Ecto neural progenitor cell (in vitro differentiated cells): ENCODE measurements at places on chromosomes 12 and 14.

DNA sequence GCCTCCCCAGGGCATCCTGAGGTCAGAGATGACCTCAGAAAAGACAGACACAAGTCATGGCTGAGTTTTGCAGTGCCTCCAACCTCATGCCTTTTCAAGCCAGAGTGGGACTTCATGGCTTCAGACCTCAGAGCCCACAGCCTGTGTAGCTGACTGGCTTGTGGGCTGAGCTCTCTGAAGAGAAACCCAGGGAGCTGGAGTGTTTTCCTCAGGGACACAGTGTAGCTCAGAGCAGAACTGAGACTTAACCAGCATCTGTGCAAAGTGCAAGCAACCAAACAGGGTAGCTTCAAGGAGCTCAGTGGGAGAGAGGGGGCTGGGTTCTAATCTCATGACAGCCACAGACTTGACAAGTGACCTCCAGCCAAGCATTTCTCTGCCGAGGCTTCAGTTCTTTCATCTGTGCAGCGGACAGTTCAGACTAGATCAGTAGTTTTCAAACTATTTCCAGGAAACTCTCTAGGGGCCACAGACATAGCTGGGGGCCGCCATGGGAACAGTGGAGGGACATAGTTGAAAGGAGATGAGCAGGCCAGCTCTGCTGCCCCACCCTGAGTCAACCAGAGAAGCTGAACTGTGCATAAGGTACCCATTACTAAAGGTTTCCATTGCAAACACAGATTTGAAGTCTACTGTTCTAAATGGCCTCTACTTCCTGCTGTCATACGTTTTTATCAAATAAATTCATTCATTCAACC, 80.0 kb downstream of the LGMN start:
- DNase-seq, result no peak

DNA sequence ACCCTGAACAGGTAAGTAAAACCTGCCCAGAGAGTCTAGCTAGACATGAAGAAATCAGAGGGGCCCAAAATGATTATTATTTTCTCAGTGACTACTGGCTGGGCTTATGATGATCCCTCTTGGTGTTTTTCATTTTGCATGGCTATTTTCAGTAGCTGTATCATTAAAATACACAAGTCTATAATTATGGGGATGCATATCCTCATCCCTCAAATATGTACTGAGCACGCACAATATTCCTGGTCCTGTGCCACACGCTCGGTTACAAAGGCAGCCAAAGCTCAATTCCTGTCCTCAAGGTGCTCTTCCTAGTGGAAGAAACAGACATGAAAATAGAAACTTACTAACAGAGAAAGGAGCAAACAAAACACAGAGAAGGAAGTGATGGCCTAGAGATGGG, 180.0 kb downstream of the DAD1 start:
- no peak for DNase-seq

DNA sequence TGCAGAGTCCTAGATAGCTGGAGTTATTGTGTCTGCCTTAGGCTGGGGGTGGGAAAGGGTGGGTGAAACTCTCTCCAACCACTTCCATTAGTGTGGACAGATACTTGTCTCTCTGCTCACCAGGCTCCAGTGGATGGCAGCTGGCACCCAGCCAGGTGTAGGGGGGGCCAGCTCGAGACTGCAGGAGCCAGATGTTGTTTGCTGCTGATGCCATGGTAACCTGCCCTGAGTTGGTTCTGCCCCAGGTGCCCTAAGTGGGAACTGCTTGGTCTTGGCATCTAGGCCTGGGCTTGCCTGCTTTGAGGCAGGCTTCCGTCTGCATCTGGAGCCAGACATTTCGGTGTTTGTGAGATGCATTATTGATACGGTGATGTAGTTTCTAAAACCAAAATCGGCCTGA, 82.2 kb downstream of the ADCK1 start:
- DNase-seq, result no peak

GRCh38 chr12:90677552-90677951, 277.4 kb downstream of the CCER1 start:
- DNase-seq, result no peak

DNA sequence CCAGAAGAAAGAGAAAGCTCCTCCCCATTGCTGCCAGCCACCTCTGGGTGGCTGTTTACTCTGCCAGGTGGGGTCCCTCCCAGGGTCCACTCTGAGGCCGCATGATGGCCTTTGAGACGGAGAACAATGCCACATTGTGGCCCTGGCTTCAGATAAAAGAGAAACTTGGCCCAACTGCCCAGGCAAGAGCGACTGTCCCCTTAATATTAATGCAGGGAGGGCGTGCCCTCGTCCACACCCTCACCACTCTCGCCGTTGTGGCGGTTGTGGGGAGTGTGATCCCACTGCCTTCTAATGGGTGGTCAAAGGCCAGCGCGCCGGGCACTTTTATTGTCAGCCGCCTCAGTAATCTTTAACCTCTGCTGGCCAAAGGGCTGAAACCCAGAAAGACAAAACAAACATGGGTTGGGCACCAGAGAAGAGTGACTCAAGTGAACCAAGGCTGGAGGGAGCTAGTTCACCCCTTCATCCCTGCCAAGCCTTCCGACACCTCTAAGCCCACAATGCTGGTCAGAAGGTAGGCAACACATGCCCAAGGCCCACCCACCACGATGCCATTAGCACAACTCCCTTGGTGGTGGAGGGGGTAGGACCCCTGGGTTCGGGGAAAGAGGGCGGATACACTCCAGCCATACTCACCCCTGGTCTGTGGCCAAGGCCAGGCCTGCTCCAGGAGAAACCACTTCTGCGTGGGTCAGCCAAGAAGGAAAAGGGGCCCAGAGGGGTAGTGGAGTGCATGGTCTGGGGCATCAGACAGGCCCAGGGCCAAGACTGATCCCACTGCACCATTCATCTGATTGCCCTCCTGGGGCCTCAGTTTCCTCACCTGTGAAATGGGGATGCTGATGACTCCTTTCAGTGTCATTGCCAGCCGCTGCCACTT, 44.5 kb upstream of the BCL11B start:
- no peak for DNase-seq

DNA sequence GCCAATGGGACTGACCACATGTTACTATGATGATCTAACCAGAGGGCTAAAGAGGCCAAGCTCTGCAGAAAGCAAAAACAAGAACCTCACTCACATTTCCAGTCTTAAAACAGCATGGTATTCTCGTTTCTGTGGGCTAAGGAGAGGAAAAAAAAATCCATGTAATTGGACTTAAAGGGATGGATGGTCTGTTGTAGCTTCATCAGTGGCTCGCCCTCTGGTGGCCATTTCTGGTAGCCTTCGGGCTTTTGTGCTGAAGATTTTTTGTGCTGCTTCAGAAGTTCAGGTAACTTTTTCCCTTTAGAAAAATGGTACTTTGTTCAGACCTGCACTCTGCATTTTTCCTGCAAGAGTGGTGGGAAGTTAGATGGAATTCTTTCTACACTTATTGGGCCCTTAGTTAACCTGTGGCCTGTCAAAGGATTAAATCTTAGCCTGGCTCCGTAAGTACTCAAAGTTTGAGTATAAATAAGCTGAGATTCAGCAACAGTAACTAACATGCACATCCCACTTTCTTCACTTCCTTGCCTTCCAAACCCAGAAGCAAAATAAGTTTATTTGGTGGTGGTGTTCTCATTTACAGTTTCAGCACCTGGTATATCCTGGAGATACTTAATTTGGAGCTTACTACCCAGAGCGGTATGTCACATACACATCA, 22.3 kb downstream of the DCAF4 start:
- peak; percentile 70 for DNase-seq

GRCh38 chr12:65666876-65667275, 157.4 kb upstream of the HMGA2 start:
- no peak for DNase-seq

- DNase-seq, result no peak
These were observed 201.3 kb upstream of the PRMT8 start for GRCh38 chr12:3289702-3290101.

GRCh38 chr14:50943261-50943942, 881 bp downstream of the PYGL start:
- DNase-seq, result peak; percentile 80

GRCh38 chr12:52350786-52351185, 16.5 kb downstream of the KRT85 start:
- DNase-seq, result no peak

GRCh38 chr14:65709576-65709975, 297.0 kb downstream of the FUT8 start:
- no peak for DNase-seq

DNA sequence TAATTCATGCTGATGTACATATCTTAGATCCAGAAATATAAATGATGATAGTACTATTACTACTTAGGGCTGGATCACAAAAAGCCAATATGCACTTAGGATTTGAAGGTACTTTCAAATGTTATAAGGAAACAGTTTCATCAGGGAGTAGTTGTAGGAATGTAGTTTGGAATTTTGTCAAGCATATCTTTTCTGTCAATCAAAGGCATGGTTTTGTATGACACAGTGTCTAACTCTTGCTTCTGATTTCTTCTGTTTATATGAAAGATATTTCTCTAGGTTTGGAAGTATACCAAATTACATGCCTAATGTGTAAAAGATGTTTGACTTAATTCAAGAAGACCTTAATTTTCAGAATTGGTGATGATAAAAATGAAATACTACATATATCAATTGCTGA, 135.7 kb downstream of the RAD51B start:
- DNase-seq, result no peak

DNA sequence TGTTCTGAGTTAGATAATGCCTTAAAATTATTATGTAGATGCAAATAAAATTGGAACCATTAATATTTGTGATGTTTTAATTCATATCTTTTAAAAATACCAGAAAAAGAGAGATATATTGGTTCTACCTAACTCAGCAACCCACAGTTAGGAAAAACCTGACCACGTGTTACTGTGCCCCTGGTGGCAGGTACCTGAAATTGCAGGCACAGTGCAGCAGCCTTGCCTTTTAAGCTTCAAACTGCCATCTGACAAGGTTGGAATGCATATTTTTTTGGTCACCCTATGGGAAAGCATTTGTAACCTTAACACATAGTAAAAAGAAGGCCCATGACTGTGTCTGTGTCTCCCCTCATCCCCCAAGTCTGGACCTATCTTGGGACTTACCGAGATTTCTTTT, 109.4 kb upstream of the NOS1 start:
- no peak for DNase-seq

DNA sequence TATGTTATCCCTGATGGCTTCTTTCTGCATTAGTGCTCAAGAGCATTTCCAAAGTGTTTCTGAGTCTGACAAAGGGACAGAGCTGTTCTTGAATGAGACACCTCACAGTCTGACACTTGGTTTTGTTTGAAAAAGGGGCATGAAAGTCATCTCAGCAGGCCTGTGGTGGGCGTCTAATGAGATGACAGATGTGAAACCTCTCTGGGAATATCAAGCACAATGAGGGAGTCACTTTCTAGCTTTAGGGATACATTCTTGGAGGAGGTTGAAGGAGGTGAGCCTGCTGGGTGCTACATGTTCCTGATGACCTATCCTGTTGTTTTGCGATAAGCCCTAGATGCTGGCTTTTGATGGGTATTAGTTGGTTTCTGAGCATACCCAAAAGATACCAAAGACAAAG, 290.5 kb downstream of the NUAK1 start:
- peak; percentile 41 for DNase-seq

GRCh38 chr12:44459569-44459968, 416.5 kb downstream of the NELL2 start:
- DNase-seq, result no peak

- no peak for DNase-seq
These were observed 1.1 kb upstream of the SPATS2 start for GRCh38 chr12:49366096-49366651.

DNA sequence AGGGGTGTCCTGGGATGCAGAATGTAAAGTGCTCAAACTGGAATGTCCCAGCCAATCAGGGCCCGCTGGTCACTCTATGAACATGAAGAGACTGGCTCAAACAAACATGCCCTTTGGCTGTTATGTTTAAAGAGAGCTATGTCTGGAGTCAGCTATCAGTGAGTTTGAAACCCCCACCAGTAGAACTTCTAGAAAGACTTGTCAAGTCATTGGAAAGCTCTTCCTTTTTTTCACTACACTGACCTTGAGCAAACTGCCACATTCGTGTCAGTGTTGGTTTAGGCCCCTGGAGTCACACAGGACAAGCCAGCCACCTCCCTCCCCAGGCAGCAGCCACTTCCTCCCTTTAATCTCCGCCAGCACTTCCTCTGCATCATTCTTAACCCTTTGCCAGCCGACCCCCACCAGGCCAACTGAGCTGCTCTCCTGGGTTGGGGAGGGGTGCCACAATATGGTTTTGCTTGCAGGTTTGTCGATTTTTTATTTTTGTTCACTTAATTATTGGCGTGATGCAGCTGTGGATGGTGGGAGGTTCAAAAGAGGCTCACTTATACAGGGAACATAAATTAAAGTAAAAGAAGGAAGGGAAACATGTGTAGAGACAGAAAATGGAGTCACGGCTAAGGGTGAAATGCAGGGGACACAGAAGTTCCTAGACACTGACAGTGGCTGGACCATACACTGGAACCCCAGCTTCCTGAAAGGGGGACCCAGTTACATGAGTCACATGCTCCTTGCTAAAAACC, 25.3 kb downstream of the CMKLR1 start:
- DNase-seq, result no peak
